ENCODE measurements at places on chromosomes 4 and X.

DNA sequence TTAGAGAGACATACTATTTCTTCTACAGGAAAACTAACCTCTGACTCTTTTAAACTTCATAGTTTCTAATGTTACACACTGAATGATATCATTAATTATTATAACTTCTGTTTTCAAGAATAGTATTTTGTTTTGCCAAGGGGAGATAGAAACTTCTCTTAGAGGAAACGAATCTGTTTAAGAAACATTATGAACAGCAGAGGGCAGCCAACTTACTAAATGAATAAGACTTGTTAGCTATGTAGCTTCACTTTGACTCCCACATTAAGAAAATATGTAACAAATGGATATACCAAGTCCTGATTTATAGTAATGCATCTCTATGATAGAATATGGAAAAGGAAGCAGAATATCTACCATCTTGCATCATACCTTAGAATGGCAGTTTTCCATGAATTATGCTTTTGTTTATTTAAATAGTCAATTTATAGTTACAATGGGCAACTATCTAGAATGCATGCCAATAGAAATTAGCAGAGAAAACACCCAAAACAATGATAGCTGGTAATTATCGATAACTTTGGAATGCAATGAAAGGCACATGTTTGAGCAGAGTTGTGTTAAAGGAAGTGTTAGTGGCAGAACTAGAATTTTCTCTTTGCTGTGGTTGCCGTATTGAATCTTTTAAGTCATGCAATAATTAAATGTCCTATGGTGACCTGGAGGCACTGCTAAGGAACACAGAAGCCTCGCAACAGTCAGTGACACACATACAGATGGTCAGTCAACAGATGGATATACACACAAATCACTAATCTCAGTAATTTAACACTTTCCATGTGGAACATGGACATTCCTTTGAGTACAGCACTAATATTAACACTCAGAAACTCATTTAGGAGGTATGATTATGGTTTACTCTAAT is 105.7 kb upstream of the PDLIM3 start:
- DNase-seq: no peak

GRCh38 chrX:1112321-1112720 is 100.1 kb downstream of the CRLF2 start:
- DNase-seq: no peak

DNA sequence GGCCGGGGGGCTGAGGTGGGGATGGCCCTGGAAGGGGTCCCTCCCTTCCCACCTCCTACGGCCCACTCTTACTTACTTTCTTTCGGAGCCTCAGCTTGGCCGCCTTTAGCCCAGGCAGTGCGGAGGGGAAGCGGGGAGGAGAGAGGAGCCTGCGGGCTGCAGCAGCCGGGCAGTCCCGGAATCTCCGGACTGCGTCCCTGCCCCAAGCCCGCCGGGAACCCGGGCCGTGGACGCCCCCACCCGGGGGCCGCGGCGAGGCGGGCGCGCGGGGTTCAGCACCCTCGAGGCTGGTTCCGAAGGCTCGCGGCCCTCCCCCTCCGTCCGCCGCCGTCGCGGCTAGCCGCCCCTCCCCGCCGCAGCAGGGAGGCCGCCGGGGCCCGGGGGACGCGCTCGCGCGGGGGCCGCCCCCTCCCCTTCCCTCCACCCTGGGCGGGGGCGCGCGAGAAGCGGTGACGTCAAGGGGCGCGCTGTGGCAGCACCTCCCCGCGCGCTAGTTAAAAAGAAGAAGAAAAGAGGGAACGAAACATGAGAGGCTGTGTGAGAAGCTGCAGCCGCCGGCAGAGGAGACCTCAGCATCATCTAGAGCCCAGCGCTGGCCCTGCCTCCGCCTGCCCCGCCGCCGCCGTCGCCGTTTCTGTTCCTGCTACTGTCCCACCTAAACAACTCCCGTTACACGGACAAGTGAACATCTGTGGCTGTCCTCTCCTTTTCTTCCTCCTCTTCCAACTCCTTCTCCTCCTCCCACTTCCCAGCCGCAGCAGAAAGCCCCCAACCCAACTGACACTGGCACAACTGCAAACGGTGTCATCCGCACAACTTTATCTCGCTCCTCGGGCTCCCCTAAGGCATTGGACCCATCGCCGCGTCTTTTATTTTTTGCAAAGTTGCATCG is at the start of gene HHIP:
Gene HHIP, plus strand, starts transcription at position 526 of the 892 bp plus-strand sequence. CDS start 520 bp downstream, outside the sequence.
- DNase-seq: peak; percentile 50

DNA sequence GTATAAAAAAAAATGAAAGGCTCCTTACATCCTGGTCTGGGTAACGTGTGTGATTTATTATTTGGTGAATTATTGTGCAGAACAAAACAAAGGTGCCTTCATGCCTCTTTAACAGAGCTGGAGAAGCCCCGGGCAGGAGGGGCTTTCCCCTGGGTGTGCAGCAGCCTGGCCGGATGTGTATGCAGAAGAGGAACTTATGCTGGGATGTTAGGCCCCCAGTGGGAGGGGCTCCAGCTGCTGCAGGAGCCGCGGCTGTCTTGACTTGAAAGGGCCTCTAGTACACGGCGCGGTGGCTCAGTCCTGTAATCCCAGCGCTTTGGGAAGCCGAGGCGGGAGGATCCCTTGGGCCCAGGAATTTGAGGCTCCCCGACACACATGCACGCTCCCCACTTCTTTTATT is 16.0 kb downstream of the CCNQ start:
- no peak for DNase-seq
